ENCODE measurements at places on chromosomes 11 and 22. TPM values are rescaled to one million over a fixed set of nuclear protein-coding genes. Genes with fewer than 3 reads are reported as not detected.

DNA sequence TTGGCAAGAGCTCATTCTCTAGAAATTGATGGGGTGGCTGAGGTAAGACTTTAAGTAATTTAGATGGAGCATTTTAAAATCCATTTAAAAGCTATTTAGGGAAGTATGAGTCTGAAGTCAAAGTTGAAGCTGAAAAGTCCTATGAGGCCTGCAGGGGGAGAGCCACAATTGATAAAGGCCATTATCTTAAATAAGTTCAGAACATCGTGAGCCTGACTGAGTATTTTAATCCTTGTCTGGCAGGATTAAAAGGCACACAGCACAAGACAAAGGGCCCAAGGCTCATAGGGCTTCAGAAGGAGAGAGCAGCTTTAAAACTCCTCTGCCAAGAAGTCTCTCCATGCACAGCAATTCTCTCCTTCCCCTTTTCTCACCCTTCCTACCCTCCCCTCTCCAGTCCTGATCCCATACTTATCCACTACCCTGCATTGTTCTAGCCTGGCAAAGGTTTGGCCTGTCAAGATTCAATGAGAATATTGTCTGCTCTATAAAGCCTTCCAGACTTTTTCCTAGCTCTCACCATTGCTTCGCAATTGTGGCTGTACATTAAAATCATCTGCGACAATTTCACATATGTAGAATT is 1312.9 kb downstream of the FAM181B start:
- H3K36me3 ChIP-seq: no peaks in the 10 kb centered on the region
- H3K27ac ChIP-seq: no peak overlapping the region
- H3K4me3 ChIP-seq: no peak overlapping the region
- H3K27me3 ChIP-seq: no peaks in the 10 kb centered on the region

The ISX gene
- not detected for total RNA-seq

DNA sequence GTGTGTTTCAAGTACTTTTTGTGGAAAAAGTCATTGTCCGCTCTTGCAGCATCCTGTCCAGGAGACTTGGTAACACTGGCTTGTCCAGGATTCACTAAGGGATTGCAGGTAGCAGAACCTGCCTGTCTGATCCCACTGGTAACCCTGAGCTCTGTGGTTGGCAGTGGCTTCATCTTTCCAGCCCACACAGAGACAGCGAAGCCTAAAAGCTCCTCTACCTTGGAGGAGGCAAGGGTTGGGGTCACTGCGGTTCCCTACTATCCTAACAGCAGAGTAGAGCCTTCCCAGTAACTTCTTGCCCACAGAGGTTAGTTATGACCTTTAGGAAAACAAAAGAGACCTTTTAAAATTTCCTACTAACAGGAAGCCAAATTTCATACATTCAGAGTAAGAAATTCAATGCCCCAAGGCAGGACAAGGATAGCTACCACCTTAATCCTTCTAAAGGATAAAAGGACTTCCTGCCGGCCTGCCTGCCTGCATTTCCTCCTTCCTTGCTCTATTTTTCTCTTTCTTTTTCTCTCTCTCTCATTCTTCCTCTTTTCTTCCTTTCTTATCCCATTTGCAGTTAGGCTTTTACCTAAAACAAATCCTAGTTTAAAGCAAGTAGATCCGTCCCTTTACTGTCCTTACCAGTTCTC is 8.4 kb upstream of the RCN1 start:
- no peak overlapping the region for H3K4me3 ChIP-seq
- no peak for DNase-seq
- no peaks in the 10 kb centered on the region for H3K36me3 ChIP-seq
- peaks cover 5% of the 10 kb centered on the region for H3K4me1 ChIP-seq
- H3K27ac ChIP-seq: no peak overlapping the region
- H3K27me3 ChIP-seq: no peaks in the 10 kb centered on the region

DNA sequence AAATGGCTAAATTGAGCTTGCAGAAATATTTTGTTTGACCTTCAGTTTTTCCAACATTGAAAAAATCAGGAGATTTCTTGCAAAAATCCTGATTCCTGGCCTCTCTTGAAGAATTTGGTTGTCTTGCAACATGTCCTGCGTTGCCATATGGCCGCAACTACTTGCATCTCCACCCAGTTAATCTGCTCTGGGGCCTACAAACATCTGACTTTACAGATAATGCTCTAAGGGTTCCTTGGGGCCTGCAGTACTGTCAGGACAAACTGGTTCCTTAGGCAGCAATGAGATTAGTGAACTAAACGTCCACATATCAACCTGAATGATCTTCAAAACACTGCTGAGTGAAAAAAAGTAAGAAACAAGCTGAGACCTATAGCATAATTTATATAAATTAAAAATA is 36.6 kb upstream of the FEZ1 start:
- no peak for DNase-seq
- H3K27me3 ChIP-seq: peaks cover 4% of the 10 kb centered on the region
- no peak overlapping the region for H3K4me3 ChIP-seq
- no peak overlapping the region for H3K27ac ChIP-seq
- no peaks in the 10 kb centered on the region for H3K4me1 ChIP-seq

The MUC2 gene
- not detected for total RNA-seq

The RIMBP3C gene
- total RNA-seq: 0.36 TPM

- H3K27me3 ChIP-seq: no peaks in the 10 kb centered on the region
- no peak for DNase-seq
- no peak overlapping the region for H3K4me3 ChIP-seq
- H3K36me3 ChIP-seq: 0 out of 2 replicates have a peak, but pooled peaks cover 3% of the 10 kb centered on the region
These were observed 20.7 kb upstream of the CDC42EP2 start for GRCh38 chr11:65293909-65294381.

The TRPM5 gene
- not detected for total RNA-seq

DNA sequence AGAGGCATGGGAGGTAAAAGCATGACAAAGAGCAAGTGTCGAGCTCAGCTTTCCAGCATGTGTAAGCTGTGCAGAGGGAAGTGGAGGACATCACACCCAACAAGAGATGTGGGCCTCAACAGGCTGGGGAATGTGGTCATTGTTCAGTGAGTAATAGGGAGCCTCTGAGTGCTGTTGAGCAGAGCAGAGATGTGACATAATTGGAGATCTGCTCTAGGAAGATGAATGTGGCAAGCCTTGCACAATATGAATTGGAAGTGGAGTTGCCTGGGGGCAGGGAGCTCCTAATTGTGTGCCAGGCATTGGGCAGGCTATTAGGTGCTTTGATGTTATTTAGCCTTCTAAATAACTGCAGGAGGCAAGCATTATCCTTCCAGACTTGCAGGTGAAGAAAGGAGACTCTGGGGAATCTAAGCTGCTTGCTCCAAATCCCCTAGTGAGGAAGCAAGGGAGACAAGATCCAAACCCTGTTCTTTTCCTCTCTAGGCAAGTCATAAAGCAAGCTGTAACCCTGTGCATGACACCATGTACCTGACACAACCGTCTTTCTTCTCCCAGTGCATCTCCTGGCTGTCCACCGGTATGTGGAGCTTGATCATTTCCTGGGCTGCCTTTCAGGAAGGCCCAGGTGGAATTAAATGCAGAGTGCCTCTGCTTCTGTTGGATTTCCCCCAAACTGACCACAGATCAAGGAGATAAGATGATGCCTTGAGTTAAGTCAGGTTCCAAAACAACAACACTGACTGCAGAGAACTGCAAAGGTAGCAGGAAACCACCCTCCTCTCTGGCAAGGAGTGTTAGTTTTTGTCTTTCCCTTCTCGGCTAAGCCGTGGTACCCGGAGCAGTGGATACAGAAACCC is 221.4 kb downstream of the TENM4 start:
- no peaks in the 10 kb centered on the region for H3K36me3 ChIP-seq
- H3K4me3 ChIP-seq: no peak overlapping the region
- no peak for DNase-seq
- no peaks in the 10 kb centered on the region for H3K4me1 ChIP-seq

DNA sequence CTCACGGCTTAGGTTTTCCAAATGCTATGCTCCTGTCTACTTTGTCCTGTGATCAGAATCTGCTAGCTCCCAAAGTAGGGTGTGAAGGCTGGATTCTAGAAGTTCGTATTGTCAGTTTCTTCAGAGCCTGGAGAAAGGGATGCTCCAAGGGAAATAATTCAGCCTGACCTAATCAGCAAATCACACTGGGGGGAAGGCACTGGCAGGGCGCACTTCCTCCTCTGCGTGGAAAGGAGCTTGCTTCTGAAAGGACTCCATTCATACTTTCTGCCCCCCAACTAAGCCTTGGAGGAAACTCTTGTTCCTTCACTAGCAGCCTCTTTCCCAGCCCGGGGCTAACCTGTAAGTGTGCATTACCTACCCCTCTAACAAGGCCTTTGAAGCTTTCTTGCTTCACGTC is 165.9 kb downstream of the NAV2 start:
- peaks cover 12% of the 10 kb centered on the region for H3K36me3 ChIP-seq
- no peaks in the 10 kb centered on the region for H3K27me3 ChIP-seq
- no peak for DNase-seq
- H3K27ac ChIP-seq: no peak overlapping the region
- H3K4me3 ChIP-seq: no peak overlapping the region
- H3K4me1 ChIP-seq: no peaks in the 10 kb centered on the region

The HSD17B12 gene
- total RNA-seq: 44.6 TPM

DNA sequence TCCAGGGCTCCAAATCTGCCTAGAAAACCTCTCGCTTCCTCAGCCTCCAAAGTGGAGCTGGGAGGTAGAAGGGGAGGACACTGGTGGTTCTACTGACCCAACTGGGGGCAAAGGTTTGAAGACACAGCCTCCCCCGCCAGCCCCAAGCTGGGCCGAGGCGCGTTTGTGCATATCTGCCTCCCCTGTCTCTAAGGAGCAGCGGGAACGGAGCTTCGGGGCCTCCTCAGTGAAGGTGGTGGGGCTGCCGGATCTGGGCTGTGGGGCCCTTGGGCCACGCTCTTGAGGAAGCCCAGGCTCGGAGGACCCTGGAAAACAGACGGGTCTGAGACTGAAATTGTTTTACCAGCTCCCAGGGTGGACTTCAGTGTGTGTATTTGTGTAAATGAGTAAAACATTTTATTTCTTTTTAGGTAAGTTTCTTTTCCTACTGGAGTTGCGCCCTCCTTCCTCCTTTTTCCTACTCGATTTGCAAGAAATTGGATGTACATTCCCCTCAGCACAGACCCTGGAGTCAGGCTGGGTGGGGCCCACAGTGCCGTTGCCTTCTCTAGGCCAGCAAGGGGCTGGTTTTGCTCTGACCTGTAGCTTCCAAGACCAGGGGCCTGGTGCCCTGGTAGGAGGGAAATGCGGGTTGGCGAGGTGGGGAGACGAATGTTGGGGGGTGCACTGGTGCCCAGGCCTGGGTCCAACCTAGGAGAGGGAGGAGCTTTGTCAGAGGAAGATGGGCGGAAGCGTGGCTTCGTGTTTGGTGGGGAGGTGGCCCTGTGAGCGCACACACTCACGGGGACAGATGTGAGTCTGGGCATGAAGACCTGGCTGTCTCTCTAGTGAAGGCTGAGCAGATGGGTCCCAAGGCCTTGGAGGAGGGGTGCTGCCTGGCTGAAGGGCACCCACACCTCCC is 50.6 kb downstream of the ST14 start:
- H3K27me3 ChIP-seq: peaks cover 40% of the 10 kb centered on the region
- no peak overlapping the region for H3K4me3 ChIP-seq
- H3K27ac ChIP-seq: no peak overlapping the region

- DNase-seq: no peak
- H3K36me3 ChIP-seq: no peaks in the 10 kb centered on the region
- no peaks in the 10 kb centered on the region for H3K27me3 ChIP-seq
- no peaks in the 10 kb centered on the region for H3K4me1 ChIP-seq
- no peak overlapping the region for H3K4me3 ChIP-seq
These were observed 33.7 kb downstream of the BTBD10 start for GRCh38 chr11:13429288-13429687.

DNA sequence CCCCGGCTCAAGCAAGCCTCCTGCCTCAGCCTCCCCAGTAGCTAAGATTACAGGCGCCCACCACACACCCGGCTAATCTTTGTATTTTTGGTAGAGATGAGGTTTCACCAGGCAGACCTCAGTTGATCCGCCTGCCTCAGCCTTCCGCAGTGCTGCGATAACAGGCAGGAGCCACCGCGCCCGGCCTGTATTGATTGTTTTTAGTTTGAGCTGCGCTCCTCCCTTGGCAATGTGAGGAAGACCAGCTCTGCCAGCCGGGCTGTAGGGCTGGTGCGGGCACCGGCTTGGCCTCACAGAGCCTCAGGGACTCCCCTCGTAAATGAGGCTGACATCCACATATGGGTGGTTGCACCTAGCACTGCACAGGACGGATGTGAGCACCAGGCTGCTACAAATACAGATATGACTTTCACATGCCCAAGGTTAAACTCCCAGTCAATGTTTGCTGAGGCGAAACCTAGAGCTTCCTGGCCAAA is 7.5 kb upstream of the SLC2A11 start:
- H3K36me3 ChIP-seq: no peaks in the 10 kb centered on the region
- no peak for DNase-seq
- H3K27me3 ChIP-seq: no peaks in the 10 kb centered on the region
- H3K4me3 ChIP-seq: no peak overlapping the region
- H3K4me1 ChIP-seq: peaks cover 12% of the 10 kb centered on the region

- H3K36me3 ChIP-seq: no peaks in the 10 kb centered on the region
- H3K4me1 ChIP-seq: no peaks in the 10 kb centered on the region
- no peaks in the 10 kb centered on the region for H3K27me3 ChIP-seq
These were observed 37.5 kb downstream of the UVRAG start for GRCh38 chr11:75852406-75853017.

GRCh38 chr11:70511345-70511744 is 113.0 kb downstream of the CTTN start:
- no peaks in the 10 kb centered on the region for H3K4me1 ChIP-seq
- DNase-seq: no peak
- no peaks in the 10 kb centered on the region for H3K36me3 ChIP-seq
- no peak overlapping the region for H3K4me3 ChIP-seq
